ENCODE measurements at places on chromosomes 13 and 19.

- no peak for DNase-seq
Observed at GRCh38 chr13:19606152-19606551, 27.3 kb upstream of the MPHOSPH8 start.

- no peak for DNase-seq
Observed at GRCh38 chr19:16829822-16830289, 658 bp downstream of the SIN3B start.

GRCh38 chr13:22028831-22029230 lies 358.0 kb downstream of the FGF9 start:
- no peak for DNase-seq

GRCh38 chr13:45601680-45602079 lies 13.9 kb downstream of the ERICH6B start:
- no peak for DNase-seq

- DNase-seq: no peak
Observed at GRCh38 chr13:38854226-38854625, 136.4 kb downstream of the STOML3 start.

DNA sequence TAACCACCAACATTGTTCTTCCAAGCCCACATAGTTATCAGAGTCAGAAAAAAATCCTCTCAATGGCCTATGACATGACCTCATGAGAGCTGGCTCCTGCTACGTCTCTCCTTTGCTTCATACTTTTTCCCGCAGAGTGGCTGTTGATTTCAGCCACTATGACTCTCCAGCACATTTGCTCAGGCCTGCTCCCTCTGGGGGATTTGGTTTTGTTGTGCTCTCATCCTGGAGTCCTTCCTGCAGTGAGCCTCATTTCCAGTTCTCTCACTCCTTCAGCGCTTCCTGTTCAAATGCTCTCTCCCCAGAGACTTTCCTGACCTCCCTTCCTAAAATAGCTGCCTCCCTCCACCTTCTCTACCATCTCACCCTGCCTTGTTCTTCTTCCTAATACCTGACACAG lies 72.0 kb upstream of the USP29 start:
- DNase-seq: no peak

- peak; percentile 67 for DNase-seq
Observed at GRCh38 chr19:45444318-45445041, 20.8 kb upstream of the ERCC1 start.

All from activated CD4-positive, CD25-positive, alpha-beta regulatory T cell (primary cell).